ENCODE measurements at places on chromosomes 6 and 20. TPM values are rescaled to one million over a fixed set of nuclear protein-coding genes. Genes with fewer than 3 reads are reported as not detected.
A peak's percentile ranks its signal among the peaks of the same experiment; 100 is the strongest.

NOL4L gene
- total RNA-seq = 11.4 TPM

DNA sequence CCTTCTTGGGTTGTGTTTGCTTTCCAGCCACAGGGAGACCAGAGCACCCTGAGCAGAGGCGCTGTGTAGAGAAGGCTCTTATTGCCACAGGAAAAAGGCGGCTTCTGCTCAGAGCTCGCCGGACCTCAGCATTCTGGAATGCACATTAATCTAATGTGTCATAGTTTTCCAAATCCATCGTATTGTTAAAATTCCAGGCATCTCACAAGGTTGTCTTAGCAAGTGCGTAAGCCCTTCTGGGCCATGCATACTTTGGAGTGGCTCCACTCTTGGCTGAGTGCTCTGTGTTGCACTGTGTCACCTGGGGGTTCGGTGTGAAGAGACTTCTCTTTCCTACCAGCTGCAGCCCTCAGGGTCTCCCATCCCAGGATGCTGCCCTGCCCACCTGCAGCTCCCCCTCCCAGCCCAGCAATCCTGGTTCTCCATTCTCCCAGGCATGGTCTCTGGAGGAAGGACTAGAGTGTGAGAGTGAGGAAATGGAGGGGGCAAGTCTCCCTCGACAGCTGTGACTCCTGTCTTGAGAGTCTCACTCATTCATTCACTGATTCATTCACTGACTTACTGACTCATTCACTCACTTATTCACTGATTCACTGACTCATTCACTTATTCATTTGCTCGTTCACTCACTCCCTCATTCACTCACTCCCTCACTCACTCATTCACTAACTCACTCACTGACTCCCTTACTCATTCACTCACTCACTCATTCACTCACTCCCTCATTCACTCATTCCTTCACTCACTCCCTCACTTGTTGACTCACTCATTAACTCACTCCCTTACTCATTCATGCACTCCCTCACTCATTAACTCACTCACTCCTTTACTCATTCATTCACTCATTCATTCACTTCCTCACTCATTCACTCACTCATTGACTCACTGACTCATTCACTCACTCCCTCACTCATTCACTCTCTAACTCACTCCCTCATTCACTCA lies 83.7 kb upstream of the MPC1 start:
- DNase-seq = peak; percentile 9

PRR3 gene
- 7.8 TPM for total RNA-seq

SH3BGRL2 gene
- total RNA-seq = 4.7 TPM

RHAG gene
- total RNA-seq = not detected

GRCh38 chr20:52915564-52915963 lies 56.6 kb upstream of the TSHZ2 start:
- DNase-seq = no peak

SNPH gene
- 3.3 TPM for total RNA-seq

DNA sequence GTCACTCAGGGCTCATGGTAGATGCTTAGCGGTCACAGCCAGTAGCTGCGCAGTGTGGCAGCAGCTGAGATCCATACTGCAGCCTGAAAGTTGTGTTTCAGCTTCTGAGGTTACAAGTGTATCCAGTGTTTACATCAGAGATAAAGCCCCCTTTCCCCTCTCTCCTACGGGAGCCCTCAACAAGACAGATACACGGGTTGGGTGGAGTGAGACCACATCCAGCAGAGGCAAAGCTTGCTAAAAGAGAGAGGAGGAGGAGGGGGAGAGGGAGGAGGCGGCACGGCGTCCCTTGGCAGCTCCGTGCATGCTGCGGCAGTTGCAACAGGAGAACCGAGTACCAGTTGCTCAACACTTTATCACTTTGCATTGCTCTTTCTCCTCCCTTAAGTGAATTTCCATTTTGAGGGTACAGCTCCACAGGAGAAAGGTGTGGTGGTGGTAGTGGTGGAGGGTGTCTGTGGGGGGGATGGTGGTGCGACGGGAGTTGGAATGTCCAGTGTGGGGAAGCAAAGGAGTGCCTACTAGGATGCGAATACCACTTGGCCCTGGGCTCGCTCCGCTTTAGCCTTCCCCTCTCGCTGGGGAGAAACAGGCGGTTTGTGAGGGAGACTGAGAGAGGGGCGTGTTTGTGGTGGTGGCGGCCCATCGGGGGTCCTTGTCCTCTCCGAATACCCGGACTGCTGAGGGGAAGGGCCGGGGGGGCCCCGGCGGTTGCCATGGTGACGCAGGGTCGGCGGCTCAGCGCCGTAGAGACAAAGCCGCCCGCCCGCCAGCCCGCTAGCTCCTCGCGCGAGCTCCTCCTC lies 405 bp upstream of the RNF182 start:
- peak; percentile 54 for DNase-seq

KIF13A gene
- total RNA-seq = 31.5 TPM

DNA sequence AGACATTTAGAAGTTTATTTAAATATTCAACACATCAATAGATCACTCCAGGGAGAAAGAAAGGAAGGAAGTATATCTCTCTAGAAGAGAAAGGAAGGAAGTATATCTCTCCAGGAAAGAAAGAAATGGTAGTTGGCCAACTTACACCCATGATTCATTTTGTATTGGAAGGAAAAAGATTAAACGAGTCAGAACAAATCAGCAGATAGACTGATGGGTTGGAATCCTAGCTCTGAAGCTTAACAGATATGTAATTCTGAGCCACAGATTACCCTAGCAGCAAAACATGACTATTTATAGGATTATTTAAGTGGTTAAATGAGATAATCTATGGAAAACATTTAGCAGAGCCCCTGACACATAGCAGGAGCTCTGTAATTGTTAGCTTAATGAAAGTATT lies 27.1 kb downstream of the COL12A1 start:
- no peak for DNase-seq

BANF2 gene
- total RNA-seq = not detected

GPLD1 gene
- 0.34 TPM for total RNA-seq

RNASET2 gene
- total RNA-seq = 30.4 TPM

DNA sequence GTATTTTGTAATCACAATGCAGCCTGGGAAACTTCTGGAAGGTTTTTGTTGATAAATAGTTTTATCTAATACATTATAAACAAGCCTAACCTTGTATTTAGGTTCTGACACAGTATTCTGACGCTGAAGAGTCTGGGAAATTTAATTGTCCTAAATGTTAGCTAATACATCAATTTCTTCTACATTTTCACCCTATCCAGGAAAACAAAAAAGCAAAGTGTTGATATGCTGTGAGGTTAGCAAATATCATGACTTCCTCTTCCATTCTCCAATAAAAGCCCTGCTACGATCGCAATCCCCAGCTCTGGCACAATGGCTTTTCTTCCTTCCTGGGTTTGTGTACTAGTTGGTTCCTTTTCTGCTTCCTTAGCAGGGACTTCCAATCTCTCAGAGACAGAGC lies at the start of gene C6orf58:
C6orf58 (plus strand) TSS at position 301 of the 400 bp plus-strand sequence; CDS start at position 313, 12 bp downstream.
- DNase-seq = no peak

SPATA25 gene
- not detected for total RNA-seq

GRCh38 chr6:146787876-146788508 lies 189.2 kb downstream of the ADGB start:
- DNase-seq = no peak
